ENCODE measurements at places on chromosomes 5 and 9.

GRCh38 chr9:114077162-114077837 lies 800 bp downstream of the AMBP start:
- DNase-seq, result no peak

- DNase-seq, result no peak
These were observed 29.1 kb downstream of the RORB start for GRCh38 chr9:74526215-74526614.

GRCh38 chr5:151054709-151055108 lies 26.1 kb downstream of the TNIP1 start:
- DNase-seq, result no peak

DNA sequence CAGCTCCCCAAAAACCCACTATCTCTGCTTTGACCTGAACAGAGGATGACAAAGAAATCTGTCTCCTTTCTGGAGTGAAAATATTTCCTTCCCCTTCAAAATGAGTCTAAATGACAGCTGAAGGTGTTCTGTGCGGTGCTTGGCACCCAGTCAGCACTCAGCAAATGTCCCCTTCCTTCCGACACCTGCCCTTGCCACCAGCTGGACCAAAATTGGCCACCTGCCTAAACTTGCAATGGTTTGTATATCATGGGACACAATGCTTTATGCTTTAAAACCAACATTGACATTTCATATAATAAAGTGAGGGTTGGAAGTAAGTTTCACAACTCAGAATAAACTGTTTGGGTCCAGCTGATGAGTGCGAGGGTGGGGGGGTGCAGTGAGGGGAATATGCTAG lies 7.5 kb upstream of the TTC1 start:
- DNase-seq, result no peak

- no peak for DNase-seq
These were observed 117.1 kb upstream of the TUT7 start for GRCh38 chr9:86471171-86471815.

- no peak for DNase-seq
These were observed 3.6 kb upstream of the FUT7 start for GRCh38 chr9:137035507-137035834.

- DNase-seq, result no peak
These were observed 362.0 kb downstream of the SPOCK1 start for GRCh38 chr5:137136991-137137632.

GRCh38 chr5:6342689-6343315 lies 35.5 kb downstream of the MED10 start:
- DNase-seq, result no peak

DNA sequence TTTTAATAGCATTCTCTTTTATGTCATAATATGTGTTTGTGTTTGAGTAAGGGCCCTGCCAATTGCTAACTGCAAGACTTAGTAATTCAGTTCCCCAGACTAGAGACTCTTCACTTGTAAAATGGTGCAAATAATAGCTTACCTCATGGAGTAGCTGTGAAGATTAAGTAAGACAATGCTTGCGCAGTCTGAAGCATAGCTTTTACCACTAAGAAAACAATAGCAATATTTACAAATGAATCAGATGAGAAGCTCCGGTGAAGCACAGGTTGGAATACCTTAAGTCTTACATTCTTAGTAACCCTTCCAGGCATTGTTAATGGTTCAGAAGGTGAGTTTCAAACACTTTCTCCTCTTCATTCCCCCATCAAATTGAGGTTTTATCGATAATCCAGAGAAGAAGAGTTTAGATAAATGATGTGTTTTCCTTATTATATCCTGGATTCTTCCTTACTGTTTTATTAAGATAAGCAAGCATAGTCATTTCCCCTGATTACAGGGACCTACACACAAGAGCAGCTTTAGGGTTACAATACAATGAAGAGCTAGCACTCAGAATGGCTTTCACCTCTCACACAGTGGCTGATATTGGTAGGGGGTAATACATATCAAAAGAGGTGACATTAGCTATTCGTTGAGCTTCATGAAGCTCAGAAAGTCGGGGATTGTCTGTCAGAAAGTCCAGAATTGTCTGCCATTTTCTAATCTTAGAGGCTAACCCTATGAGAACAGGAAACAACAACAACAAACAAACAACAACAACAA lies 96.4 kb upstream of the EDIL3 start:
- DNase-seq, result no peak

GRCh38 chr9:122941582-122942234 lies 888 bp downstream of the RABGAP1 start:
- DNase-seq, result no peak

Measured in stimulated activated naive CD4-positive, alpha-beta T cell treated with Interleukin-2 at 50 U/mL for 16 hours (primary cell).